Spinal cord (tissue), 10 donors: ENCODE measurements at places on chromosomes 2 and 18. TPM values are rescaled to one million over a fixed set of nuclear protein-coding genes. Genes with fewer than 3 reads are reported as not detected.

PJVK gene
- 4.7 TPM for total RNA-seq

HMSD gene
- 0.79 TPM for total RNA-seq

POMC gene
- total RNA-seq = 2.6 TPM

LYPD6B gene
- total RNA-seq = 5.7 TPM

IL37 gene
- total RNA-seq = not detected

HK2 gene
- total RNA-seq = 9.9 TPM

FAM237A gene
- not detected for total RNA-seq

TMEM247 gene
- total RNA-seq = not detected

SLC40A1 gene
- 47.7 TPM for total RNA-seq

IL18RAP gene
- total RNA-seq = 0.69 TPM

IL36G gene
- 0.28 TPM for total RNA-seq

CRACDL gene
- 2.1 TPM for total RNA-seq

CSRNP3 gene
- 82.9 TPM for total RNA-seq

RAPGEF4 gene
- 31.1 TPM for total RNA-seq

POTEC gene
- total RNA-seq = not detected

SIGLEC15 gene
- 0.11 TPM for total RNA-seq

SP5 gene
- 0.99 TPM for total RNA-seq

RAB6C gene
- 0.44 TPM for total RNA-seq

ANKRD44 gene
- total RNA-seq = 63.5 TPM

LRP1B gene
- total RNA-seq = 70.2 TPM

SERPINB3 gene
- not detected for total RNA-seq

RESP18 gene
- 2.8 TPM for total RNA-seq

C2orf81 gene
- 1.2 TPM for total RNA-seq

ANTXR1 gene
- 65.0 TPM for total RNA-seq

SEC11C gene
- 61.7 TPM for total RNA-seq

NR4A2 gene
- 6.4 TPM for total RNA-seq

CGREF1 gene
- total RNA-seq = 22.7 TPM

KIF3C gene
- total RNA-seq = 56.1 TPM

IL36B gene
- total RNA-seq = not detected

DNAH7 gene
- 16.3 TPM for total RNA-seq
